ENCODE measurements at places on chromosomes 12 and 14.

DNA sequence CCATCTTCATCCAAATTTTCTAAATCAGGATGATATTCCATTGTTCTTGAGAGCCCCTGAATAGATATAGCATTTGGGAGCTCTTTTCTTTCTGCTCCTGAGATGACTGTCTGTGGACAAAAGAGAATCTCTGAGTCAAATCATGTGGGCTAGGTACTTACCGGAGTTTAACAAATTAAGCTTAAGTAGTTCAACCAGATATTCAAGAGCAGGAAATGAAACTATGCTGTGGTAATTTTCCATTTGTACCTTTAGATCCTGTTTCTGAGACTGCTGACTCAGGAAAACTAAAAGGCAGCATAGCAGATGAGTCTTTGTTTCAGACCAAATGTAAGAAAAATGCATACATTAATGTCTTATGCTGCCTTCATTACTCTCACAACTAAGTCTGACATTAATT, at the start of gene CLEC7A:
TSS of gene CLEC7A (minus strand) at position 158 of the 400 bp plus-strand sequence. CDS start at position 41, 117 bp downstream.
- peak within 1 kb of the TSS; percentile 89 for H3K27ac ChIP-seq
- no peaks in the 10 kb centered on the region for H3K27me3 ChIP-seq
- peaks cover 34% of the 10 kb centered on the region for H3K4me1 ChIP-seq
- no peaks in the 10 kb centered on the region for H3K36me3 ChIP-seq
- DNase-seq: peak; percentile 98
- peak within 1 kb of the TSS; percentile 57 for H3K4me3 ChIP-seq

DNA sequence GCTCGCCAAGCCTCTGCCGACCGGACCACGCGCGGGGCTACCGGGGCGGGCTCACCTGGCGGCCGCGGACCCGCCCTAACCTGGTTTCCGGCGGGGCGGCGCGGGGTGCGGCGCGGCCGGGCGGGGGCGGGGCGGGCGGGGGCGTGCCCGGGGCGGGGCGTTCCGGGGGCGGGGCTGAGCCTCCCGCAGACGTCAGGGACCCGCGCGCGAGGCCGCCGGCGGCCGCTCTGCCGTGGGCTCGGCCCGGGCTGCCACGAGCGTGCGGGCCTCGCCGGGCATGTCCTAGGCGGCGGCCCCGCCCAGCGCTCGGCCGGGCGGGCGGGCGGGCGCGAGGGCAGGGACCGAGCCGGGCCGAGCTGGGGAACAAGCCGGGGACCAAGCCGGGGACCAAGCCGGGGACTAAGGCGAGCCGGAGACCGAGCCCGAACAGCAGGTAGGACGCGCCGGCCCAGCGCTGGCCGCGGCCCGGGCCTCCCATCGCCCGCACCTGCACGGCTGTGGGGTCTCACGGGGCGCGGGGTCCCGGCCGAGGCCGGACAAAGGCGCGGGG, at the start of gene CEP170B:
TSS of gene CEP170B (plus strand) at position 188 of the 550 bp plus-strand sequence. CDS start 3,183 bp downstream, outside the sequence.
- no peak within 1 kb of the TSS for H3K27ac ChIP-seq
- DNase-seq: peak; percentile 38
- H3K4me3 ChIP-seq: peak within 1 kb of the TSS; percentile 58
- H3K4me1 ChIP-seq: no peaks in the 10 kb centered on the region
- no peaks in the 10 kb centered on the region for H3K36me3 ChIP-seq

GRCh38 chr14:49920935-49921334, 28.1 kb downstream of the ARF6 start:
- no peaks in the 10 kb centered on the region for H3K27me3 ChIP-seq
- H3K4me1 ChIP-seq: no peaks in the 10 kb centered on the region
- no peak overlapping the region for H3K4me3 ChIP-seq
- no peak for DNase-seq

GRCh38 chr14:90890322-90891020, 74.2 kb upstream of the TTC7B start:
- H3K4me3 ChIP-seq: no peak overlapping the region
- H3K36me3 ChIP-seq: no peaks in the 10 kb centered on the region
- H3K27me3 ChIP-seq: no peaks in the 10 kb centered on the region
- peaks cover 7% of the 10 kb centered on the region for H3K4me1 ChIP-seq

DNA sequence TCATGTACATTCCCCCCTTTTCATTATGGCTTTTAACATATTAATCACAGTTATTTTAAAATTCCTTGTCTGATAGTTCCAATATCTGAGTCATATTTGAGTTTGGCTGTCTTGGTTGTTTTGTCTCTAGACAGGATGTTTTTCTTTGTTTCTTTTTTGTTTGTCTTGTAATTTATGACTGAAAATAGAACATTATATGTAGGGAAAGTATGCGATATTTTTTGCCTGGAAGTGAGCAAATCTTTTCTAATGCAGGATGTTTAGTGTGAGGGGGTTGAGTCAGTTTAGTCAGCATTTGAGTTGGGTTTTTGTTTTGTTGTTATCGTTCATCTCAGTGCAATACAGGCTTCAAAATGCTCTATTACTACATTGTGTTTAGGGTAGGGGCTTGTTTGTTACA, 239.7 kb downstream of the SNAPC1 start:
- no peak overlapping the region for H3K4me3 ChIP-seq
- H3K27me3 ChIP-seq: no peaks in the 10 kb centered on the region
- DNase-seq: no peak
- no peaks in the 10 kb centered on the region for H3K36me3 ChIP-seq
- H3K27ac ChIP-seq: no peak overlapping the region

DNA sequence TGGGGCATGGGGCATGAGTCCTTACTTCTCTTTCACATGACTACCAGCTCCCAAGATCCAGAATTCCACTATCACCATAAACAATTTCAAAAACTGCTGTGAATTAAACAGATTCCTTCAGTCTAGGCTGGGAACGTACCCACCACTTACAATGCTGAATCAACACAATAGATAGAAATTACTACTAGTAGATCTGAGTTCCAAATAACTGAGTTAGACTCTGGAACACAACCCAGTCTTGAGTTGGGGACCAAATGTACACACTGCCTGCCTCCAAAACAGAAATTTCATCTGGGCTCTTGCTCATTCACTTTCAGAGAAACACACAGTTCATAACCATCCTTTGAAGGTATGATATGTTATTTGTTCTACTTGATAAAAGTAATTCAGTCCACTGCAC, 8.9 kb downstream of the CORO1C start:
- H3K27me3 ChIP-seq: no peaks in the 10 kb centered on the region
- H3K27ac ChIP-seq: no peak overlapping the region
- no peak for DNase-seq
- H3K4me3 ChIP-seq: no peak overlapping the region

DNA sequence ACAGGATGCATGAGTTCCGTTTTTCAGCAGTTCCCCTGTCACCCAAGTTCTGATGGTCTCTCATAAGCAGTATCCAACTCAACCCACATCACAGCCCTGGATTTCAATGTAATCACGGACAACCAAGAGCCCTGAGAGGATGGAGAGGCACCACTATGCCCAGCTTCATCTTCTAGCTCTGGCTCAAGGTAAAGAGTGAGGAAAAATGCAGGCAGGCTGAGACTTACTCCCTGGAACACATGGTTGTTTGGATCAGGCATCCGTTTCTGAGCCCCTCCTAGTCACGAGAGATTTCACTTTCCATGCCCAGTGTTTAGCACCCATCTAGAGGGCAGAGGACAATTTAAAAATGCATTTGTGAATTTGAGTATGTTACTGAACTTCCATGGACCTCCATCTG, 45.0 kb downstream of the ANO2 start:
- no peaks in the 10 kb centered on the region for H3K27me3 ChIP-seq
- no peak overlapping the region for H3K27ac ChIP-seq
- no peak for DNase-seq
- no peak overlapping the region for H3K4me3 ChIP-seq
- H3K36me3 ChIP-seq: no peaks in the 10 kb centered on the region

GRCh38 chr14:73823339-73823885, 28.2 kb upstream of the PTGR2 start:
- H3K36me3 ChIP-seq: no peaks in the 10 kb centered on the region
- DNase-seq: no peak
- H3K4me3 ChIP-seq: no peak overlapping the region
- H3K27me3 ChIP-seq: no peaks in the 10 kb centered on the region
- H3K27ac ChIP-seq: no peak overlapping the region
- no peaks in the 10 kb centered on the region for H3K4me1 ChIP-seq

- no peak overlapping the region for H3K4me3 ChIP-seq
- H3K36me3 ChIP-seq: no peaks in the 10 kb centered on the region
- H3K4me1 ChIP-seq: no peaks in the 10 kb centered on the region
- no peaks in the 10 kb centered on the region for H3K27me3 ChIP-seq
- no peak for DNase-seq
These were observed 165.1 kb downstream of the DAD1 start for GRCh38 chr14:22423958-22424357.
